ENCODE measurements at places on chromosomes 11 and 22. TPM values are rescaled to one million over a fixed set of nuclear protein-coding genes. Genes with fewer than 3 reads are reported as not detected.
A peak's percentile ranks its signal among the peaks of the same experiment; 100 is the strongest.

DNA sequence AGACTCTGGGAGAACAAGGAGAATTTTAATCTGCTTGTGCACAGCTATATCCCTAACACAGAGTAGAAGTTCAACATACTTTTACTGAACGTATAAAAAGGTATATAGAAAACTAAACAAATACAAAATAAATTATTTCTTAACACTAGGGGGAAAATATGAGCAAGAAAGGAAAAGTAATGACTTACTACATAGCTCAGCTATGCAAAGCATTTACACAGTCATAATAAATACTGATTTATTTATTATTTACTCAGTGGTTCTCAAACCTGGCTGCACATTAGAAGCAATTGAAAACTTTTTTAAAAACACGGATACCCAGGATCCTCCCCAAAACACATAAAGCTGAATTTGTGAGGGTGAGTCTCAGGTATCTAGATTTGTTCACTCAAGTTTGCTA, 182.5 kb downstream of the TTC28 start:
- no peak for DNase-seq

GRCh38 chr11:72657411-72658100, 16.7 kb downstream of the PDE2A start:
- no peak for DNase-seq

GRCh38 chr11:47413908-47414684, 5.7 kb downstream of the SLC39A13 start:
- DNase-seq: peak; percentile 63

DNA sequence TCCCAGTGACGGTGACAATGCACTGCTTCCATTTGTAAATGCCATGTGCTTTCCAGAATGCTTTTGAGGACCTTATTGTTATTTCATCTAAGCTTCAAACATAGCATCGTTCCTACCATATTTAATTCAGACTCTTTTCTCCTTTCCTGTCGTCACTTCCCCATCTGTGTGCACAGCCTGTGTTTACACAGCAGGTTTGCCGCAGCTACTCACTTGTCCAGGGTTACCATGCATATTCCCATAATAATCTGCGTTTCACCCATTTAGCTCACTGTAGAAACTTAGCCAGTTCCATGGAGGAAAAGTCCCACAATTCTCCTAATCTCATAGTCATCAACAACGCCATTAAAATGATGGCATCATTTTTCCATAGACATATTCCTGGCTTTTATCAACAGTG, 48.0 kb downstream of the FLI1 start:
- DNase-seq: no peak

- DNase-seq: no peak
Measured at GRCh38 chr22:41362615-41363014, 19.1 kb upstream of the TEF start.

DNA sequence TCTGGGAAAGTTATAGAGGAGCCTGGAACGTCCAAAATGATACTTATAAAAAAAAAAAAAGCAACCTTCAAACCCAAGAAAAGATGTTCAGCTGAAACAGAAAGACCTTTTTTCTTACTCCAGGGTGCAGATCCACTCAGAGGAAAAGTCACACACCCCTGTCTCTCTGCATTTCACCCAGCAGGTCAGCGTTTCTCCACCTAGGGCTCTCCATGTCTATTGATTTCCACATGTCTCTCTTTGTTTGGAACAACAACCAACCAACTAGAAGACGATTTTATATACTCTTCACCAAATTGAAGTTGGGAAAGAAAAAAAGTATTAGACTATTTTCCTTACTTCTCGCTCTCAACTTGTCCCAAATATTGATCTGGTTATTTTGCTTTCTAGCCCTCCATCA, 42.2 kb upstream of the BLID start:
- DNase-seq: no peak

DNA sequence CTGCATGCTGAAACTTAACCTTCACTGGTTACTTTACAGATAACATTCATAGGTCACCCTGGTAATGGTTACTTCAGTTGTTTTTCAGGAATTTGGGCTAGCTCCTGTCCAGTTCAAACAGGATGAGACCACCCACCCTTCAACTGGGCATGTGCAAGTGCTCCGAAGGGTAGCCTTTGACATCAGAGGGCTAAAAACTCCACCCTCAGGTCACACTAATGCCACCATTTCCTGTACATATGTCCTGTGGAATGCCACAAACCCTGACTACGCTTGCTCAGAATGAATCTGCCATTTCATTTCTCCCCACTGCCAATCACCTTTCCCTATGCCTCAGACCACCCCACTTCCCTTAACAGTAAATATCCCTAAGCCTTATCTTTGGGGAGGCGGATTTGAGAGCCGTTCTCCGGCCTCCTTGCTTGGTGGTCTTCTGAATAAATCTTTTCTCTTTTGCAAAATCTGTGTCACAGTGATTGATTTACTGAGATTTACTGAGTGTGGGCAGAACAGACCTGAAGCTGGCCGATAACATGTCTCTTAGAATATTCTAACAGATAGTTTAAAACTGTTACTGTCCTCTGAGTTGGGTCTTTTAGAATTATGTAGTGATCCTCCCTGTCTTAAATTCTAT, 25.4 kb upstream of the FXYD2 start:
- DNase-seq: no peak

GRCh38 chr22:42418811-42419242, 13.4 kb downstream of the NFAM1 start:
- DNase-seq: no peak

- DNase-seq: no peak
Measured at GRCh38 chr11:73236205-73236765, 18.2 kb downstream of the P2RY2 start.

DNA sequence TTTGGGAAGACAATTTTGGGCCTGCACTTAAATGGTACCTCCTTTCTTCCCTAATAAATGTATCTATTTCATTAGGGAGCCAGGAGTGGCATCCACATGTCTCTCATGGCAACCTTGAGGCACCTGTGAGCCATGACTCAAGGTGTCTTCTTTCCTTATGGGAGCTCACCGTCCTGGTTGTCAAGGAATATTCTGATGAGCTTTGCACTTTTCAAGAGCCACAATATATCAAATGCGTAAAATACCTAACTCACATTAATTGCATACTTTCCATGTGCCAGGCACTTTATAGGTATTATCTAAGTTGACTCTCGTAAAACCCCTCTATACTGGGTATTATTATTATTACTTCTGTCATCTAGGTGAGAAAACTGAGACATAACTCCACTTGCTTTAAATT, 32.5 kb downstream of the MUC15 start:
- DNase-seq: no peak

- DNase-seq: no peak
Measured at GRCh38 chr22:28047740-28048139, 128.7 kb upstream of the PITPNB start.

ANKK1 gene
- 0.48 TPM for total RNA-seq

All from umbilical cord (tissue), 2 donors.